GOT3 (cell line): ENCODE measurements at places on chromosomes 16 and 17.

DNA sequence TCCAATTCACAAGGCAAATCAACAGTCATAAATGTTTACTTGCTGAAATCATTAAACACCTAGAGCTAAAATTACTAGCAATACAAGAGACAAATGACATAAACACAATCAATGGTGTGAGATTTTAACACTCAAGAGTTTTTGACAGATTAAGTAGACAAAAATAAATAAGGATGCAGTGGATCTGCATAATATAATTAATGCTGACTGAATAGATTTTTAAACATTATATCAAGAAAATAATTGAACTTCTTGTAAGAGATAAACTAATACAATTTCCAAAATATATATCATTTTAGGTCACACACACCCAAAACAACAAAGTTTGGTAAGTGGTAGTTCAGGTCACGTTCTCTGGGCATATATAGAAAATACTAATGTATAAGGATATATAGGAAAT is 322.6 kb upstream of the XYLT1 start:
- DNase-seq, result no peak

DNA sequence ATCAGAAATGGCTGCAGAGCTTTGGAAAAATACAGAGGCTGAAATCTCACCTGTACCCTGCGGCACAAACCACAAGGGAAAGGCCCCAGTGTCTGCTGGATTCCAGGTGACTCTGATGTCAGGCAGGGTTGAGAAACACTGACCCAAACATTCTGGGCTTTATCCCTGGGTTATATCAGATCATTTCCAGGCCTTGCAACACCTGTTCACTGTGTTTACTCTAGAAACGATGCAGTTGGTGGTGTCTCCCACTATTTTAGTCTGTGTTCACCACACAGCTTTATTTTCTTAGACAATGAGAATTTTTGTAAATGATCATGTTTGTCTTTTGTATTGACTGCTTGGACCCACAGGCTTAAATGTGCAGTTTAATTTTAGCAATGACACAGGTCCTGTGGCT is 151.5 kb upstream of the SDK2 start:
- DNase-seq, result no peak

DNA sequence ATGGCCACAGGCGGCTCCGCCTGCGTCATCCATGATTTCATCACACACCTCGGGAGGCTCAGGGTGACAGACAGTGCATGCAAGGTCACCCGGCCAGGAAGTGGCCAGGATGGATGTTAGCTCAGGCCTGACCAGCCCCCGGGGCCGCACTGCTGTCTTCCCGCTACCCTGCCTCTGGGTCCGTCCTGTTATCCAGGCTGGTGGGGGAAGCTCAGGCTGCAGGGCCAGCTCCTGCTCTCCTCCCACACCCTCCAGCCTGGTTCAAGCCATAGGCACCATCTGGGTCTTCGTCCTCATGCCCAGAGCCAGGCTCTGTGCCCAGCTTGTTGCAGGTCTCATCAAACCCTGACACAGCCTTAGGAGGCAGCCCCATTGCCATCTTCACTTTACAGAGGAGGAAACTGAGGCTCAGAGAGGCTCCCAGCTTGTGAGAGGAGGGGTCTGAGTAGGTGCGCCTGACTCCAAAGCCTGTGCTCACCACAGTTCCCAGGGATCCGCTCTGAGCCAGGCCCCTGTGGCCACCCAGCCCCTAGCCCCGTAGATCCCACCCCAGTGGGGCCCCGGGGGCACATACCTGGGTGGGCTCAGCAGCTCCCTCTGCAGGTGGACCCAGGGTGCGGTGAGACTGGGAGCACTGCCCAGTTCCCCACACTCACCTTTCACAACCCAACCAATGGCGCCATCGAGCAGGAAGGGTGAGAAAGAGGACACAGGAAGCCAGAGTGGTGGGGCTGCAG is 412 bp upstream of the ADGRG3 start:
- no peak for DNase-seq

- DNase-seq, result no peak
Observed at GRCh38 chr17:21542991-21543390, 149.3 kb upstream of the KCNJ18 start.

DNA sequence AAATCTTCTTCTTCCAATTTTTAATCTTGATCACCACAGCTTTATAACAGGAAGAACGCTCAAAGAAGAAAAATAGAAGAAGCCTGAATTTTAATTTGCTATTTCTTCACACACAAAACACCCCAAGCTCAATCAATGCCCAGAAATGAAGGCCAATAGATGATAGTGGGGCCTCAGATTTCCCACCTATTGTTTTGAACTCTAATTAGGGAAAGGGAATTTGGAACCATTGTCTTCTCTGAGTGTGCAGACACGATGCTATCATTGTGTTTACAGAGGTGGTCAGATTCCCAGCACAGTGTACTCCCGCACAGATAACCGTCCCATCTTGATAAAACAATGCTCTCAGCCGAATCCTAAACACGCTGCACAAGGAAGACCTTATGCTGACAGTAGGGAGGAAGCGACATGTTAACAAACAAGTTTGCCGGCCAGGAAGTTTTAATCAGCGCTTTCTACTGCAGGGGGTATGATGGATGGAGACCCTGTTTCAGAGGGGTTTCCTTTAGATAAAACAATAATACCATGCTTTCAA is 684.7 kb downstream of the MAF start:
- DNase-seq, result no peak
